Stimulated activated CD4-positive, alpha-beta T cell treated with anti-CD3 and anti-CD28 coated beads, Interleukin-15, amount 100 ng/mL, for 24 hours (primary cell): ENCODE measurements at places on chromosomes 3 and 15.

DNA sequence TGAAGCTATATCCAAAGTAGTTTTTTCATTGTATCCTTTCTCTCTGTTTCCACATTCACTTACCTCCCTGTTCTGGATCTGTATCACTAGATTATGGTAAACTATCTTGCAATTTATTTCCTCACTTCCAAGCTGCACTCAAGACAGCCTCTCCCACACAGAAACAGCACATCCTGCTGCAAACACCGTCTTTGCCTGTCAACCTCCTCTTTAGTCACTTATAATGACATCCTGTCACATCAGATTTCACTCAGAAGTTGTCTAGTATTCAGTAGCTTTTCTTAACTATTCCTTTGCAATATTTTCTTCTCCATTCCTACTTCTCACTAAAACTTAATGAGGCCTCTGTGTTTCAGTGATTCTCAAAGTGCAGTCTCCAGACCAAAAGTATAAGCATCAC lies 490.8 kb downstream of the IGSF11 start:
- DNase-seq, result no peak

DNA sequence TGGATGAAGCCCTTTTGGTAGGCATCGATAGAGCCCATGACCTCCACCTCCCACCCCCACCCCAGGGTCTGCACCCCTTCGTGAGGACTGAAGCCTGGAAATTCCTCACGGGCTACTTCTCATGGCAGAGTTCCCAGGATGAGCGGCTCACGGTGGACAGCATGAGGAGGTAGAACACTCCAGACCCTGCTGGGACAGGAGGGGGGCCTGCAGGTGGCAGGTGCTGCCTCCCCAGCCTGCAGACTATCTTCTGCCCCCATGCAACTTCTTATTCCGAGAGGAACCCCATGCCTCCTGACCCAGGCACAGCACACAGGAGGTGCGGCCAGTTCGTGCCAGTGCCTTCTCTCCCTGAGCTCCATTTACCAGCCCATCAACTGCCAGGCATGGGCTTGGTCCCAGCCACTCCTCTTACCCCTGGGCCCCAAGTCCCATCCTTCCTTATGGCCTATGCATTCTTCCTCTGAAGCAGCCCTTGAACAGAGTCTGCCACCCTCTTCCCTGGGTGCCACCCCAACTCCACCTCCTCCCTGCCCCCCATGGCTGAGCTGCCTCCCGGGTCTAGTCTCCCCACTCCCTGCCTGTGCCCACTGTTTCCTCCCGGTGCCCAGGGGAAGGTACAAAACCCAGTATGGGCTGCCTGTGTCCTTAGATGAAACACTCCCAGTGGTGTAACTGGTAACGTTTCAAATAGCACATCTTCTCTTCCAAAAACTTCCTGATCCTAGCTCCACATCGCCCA lies 8.4 kb downstream of the TBC1D21 start:
- no peak for DNase-seq

- DNase-seq, result no peak
These were observed 47.0 kb upstream of the GK5 start for GRCh38 chr3:142272200-142272891.

DNA sequence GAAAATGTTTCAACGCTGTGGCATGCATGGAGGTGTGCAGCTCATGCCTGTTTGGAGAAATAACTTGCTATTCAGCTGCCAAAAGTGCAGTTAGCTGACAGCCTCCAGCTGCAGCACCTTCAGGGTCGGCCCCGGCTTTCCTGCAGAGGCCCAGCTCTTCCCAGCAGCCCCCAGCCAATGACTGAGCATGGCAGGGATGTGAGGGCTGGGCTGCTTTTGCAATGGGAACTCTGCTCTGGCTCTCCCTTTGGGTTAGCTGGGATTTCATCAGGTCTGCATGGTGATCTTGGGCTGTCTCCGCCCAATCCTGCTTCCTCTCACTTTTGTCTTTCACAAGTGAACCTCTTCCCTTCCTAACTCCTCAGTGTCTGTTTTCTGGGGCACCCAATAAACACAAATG lies 396.6 kb downstream of the EPHB1 start:
- DNase-seq, result no peak

- DNase-seq, result no peak
These were observed 40.5 kb upstream of the XIRP1 start for GRCh38 chr3:39232859-39233258.

DNA sequence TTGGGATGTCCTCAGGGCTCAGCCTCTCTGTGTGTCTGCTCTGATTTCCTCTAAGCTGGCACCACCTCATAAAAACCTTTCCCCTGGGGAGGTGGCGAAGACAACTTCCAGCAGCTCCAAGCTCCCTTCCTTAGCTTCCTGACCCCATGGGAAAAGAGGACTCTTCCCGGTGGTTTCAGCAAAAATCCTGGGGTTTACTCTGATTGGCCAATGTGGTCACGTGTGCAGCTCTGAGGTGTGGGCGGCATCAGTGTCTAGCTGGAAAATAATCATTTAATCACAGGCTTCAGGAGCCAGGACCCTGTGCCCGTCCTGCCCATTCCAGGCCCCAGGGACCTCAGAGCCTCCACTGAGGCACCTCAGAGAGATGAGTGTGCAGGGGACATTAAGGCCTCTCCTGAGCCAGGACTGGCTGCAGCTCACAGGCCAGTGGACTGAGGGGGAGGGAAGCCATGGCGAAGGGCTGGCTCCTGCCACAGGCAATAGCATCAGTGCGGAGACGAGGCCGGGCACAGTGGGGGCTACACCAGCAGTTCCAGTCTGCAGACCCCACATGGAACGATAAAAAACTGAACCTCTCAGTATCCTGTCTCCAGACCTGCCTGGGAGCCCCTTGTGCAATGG lies 104.1 kb downstream of the TPRA1 start:
- DNase-seq, result no peak

GRCh38 chr3:182983876-182984275 lies 3.5 kb upstream of the DCUN1D1 start:
- DNase-seq, result no peak

DNA sequence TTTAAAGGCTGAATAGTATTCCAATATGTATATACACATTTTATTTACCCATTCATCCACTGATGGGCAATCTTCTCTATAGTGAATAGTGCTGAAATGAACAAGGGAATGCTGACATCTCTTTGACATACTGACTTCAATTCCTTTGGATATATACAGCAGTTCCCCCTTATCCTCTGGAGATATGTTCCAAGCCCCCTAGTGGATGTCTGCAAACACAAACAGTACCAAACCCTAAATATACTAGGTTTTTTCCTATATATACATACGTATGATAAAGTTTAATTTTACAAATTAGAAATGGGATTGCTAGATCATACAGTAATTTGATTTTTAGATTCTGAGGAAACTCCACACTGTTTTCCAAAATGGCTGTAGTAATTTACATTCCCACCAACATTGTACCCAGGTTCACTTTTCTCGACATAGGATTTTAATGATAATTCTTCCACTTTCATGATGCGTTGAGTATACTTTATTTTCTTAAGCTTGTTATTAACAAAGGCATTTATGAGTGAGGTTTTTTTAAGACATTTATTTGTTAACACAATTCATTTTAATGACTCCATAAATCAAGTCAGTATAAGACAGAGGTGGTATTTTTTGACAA lies 38.2 kb downstream of the VPS13C start:
- no peak for DNase-seq

- no peak for DNase-seq
These were observed 3.3 kb upstream of the RBSN start for GRCh38 chr3:15102256-15102655.

DNA sequence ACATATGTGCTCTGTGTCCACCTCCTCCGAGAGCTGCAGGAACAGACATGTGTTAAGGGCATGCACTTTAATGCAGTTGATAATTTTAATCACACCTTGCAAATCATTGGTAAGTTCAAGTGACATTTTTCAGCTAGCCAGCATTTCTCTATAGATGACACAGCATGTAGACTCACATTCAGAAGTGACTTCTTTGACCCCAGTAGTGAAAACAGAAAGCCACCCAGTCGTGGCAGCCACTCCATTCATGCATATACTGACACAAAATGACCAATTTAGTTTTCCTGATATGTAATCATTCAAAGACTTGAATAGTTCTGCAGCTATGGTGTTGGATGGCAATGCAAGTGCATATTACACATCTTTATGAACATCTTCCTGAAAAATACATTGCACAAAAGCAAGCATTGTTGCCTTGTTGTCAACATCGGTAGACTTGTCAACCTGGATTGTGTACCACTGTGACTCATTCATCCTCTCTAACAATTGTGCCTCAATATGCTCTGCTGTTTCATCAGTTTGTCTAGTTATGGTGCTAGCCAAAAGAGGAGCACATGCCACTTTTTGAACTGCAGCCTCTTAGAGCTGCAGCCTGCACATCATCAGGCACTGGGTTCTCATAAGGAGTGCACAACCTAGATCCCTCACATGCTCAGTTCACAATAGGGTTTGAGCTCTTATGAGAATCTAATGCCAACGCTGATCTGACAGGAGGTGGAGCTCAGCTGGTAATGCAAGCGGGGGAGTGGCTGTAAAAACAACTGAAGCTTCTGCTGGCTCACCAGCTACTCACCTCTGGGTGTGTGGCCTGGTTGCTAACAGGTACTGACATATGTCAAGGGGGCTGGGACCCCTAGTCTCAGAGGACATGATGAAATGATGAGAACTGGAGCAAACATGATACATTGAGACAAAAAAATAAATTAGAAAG lies 622.0 kb downstream of the PYDC2 start:
- DNase-seq, result no peak

DNA sequence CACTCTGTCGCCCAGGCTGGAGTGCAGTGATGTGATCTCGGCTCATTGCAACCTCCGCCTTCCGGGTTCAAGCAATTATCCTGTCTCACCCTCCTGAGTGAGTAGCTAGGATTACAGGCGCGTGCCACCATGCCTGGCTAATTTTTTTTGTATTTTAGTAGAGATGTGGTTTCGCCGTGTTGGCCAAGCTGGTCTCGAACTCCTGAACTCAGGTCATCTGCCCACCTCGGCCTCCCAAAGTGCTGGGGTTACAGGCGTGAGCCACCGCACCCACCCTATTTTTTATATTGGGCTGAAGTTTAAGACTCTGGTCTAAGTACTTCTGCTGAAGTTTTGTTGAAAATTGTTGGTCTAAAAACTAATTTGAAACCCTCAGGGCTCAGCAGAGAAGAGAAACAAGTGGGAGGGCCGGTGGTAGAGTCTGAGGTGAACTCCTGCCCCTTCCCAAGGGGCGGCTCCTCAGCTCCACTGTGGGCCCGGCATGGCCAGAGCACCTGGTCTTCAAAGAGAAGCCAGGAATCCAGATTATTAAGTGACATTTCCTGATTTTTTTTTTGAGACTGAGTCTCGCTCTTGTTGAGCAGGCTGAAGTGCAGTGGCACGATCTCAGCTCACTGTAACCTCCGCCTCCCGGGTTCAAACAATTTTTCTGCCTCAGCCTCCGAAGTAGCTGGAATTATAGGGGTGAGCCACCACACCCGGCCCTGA lies 4.0 kb downstream of the HDAC11 start:
- no peak for DNase-seq

DNA sequence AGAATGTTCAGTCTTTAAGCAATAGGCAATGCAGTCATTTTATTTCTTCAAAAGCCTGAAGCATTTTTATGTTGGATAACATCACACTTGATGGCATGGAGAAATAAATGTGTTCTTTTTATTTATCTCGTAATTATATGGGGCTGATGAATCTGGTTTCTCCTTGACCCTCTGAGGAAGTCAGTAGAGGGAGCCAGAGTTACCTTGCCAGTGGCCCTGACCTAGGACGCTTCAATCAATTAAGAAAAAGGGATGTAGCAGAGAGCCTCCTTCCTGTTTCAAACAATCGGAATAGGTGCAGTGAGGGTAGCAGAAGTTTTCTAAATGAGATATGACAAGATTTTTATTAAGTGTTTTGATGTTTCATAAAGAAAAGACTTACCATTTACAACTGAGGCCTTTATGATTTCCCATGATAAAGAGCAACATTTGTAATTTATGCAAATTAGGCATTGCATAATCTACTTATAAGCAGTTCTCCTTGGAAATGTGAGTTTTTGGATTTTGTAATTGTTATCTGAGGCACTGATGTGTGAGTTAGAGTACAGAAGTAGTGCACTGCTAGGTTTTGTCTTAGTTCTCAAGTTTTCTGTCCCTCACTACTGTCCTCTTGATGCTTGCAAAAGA lies 129.1 kb downstream of the RAP2B start:
- no peak for DNase-seq

DNA sequence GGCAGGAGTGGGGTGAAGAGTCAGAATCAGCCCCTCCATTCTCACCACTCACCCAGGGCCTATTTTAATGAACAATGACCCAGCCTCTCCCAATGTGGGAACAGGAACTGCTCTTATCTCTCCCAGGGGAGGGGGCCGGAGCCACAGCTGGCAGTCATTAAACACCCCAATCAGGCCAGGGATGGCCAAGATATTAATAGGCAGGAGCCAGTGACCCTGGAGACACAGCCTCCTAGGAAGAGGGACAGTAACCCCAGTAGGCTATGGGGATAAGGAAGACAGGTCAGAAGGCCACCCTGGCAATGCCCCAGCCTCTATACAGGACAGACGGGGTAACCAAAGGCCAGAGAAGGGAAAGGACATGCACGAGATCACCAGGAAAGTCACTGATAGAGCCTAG lies 38.6 kb downstream of the VIPR1 start:
- DNase-seq, result no peak

DNA sequence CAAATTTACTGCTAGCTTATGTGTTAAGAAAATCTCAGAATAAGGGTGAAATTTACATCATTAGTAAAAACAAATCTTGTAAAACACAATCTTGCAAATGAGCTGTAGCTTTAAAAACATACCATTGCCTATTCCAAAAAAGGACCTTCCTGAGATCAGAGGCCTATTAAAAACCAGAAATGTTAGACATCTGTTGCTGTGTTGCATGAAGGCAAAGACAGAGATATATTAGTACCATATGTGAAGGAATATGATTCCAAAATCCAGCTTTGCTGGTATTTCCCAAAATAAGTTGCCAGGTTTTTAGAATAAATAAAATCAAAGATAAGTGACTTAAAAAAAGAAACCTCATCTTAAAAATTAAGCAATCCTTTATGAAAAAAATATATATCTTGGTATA lies 504.1 kb upstream of the CDIN1 start:
- no peak for DNase-seq

DNA sequence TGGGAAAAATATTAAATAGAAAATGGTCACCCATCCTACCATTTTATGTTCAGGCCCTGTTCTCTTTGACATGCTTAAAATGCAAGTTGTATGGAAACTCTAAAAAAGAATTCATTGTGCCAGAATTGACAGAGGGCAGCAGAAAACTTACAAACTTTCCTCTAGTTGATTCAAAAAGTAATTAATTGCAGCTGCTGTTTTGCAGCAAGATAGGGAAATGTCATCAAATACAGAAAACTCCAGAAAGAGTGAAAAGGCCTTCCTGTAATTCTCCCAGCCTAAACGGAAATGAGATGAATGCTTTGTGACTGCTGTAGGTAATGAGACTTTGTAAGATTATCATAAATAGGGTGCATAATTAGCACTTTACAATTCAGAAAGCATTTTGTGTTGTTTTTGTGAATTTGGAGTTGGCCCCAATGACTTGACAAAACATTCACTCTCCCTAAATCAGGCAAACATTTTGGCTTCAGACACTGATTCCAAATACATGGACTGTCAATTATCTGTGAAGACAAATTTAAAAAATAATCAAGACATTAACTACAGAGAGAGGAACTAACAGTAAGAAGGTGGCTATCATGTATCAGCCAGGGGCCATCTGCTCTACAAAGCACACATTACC lies 861.8 kb downstream of the SQOR start:
- no peak for DNase-seq

GRCh38 chr3:113736548-113737089 lies 9.4 kb downstream of the NAA50 start:
- DNase-seq, result no peak
